ENCODE measurements at places on chromosomes 12 and 14.
A peak's percentile ranks its signal among the peaks of the same experiment; 100 is the strongest.

DNA sequence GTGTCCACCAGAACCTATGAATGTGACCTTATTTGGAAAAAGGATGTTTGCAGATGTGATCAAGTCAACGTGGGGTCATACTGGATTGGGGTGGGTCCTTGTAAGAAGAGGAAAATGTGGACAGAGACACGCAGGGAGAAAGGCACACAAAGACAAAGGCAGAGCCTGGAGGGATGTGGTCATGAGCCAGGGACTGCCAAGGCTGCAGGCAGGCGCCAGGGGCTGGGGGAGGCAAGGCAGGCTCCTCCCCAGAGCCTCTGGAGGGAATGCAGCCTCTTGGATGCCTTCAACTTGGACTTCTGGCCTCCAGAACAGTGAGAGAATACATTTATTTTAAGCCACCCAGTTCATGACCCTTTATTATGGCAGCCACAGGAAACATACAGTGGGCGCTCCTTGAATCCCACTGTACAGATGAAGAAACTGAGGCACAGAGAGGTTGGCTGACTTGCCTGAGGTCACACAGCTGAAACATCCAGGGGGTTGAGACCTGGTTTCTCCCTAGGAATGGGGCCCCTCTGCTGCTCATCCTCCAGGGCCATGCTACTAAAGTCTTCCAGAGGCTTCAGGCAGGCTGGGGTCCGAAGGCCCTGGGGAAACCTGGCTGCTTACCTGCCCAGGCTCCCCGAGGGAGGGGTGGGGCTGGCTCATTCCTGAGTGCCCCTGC, 99.7 kb downstream of the RFLNA start:
- peak; percentile 27 for DNase-seq

DNA sequence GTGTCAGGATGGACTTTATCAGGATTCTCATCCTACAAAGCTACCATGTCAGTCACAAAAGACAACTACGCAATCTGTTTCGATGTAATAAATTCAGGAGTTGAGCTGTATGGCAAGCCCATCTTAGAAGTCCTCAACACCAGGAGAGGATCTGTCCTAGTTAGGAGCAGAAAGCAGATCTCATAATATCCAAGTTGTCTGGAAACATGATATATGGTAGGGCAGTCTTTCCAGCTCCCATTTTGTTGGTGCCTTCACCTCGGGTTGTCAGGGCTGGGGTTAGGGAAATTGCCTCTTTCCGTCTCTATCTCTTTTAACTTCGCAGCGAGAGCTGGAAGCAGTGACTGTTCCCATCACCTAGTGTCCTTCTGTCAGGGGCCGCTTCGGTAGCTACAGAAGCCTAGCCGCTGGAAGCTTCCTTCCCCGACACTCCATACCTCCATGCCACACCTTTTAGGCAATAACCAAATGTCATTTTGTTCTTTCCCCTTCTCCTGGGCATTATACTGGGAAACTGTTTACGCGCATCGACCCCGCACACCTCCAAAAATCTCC, 1.4 kb downstream of the NIN start:
- DNase-seq: no peak

DNA sequence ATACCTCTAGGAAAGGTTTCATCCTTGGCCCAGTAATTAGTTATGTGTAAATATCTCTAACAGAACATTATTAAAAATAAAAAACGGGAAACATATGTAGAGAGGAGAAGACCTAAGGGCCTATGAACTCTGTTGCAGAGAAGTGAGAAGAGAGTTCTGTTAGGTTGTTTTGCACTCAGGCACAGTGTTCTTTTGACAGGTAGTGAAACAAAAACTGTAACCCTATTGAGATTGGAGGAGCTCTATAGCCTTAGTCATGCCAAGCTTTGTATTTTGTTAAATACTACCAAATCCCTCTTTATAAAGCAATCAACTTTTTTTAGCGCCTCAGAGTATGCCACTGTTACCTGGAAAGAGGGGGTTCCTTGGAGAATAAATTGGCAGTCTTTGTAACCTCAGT, 77.6 kb downstream of the CNTN1 start:
- no peak for DNase-seq

GRCh38 chr12:28057856-28058615, 85.5 kb upstream of the PTHLH start:
- DNase-seq: peak; percentile 6

- peak; percentile 2 for DNase-seq
These were observed 30.7 kb downstream of the CEP290 start for GRCh38 chr12:88111074-88111652.

DNA sequence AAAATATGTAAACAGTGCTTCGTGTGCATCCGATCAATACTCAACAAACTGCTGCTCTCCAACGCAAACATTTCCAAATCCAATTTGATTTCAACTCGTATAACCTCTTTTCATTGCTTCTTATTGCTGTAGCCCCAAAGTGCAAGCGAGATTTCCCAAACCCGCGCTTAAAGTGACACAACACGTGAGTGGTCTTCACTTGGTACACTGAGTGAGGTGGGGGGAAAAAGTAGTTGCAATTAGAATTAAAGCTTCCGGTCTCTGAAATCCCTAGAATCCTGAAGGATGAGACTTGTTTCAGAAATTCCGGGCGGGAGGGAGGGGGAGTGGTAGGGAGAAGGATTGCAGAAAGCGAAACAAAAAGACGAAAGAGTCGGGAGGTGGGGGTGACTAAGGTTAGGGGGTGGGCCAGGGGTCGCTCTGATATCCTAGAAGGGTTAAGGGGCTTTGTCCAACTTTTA, 387.5 kb downstream of the BCAT1 start:
- DNase-seq: peak; percentile 67

GRCh38 chr12:26713885-26714383, 119.1 kb downstream of the ITPR2 start:
- no peak for DNase-seq

GRCh38 chr12:89469361-89469760, 55.2 kb downstream of the GALNT4 start:
- DNase-seq: no peak

DNA sequence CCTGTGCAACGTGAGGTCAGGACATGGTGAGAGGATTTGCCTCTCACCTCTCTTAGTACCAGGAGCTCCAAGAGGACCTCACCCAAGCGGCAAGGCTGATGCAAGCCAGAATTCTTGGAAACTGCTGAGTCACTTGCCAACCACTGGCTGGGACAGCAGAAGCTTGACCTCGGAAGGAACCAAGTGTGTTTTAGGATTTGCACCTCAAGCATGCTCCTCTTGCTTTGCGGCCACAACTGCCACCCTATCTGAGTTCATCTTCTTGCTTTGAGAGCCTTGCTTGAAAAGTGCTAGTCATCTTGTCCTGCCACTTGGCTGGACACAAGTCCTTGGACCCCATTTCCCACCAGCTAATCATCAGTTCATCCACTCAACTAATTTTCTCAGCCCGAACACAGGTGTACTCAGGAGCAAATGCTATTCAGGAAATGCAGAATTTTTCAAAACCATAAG, 195.8 kb downstream of the SLC25A21 start:
- DNase-seq: no peak

DNA sequence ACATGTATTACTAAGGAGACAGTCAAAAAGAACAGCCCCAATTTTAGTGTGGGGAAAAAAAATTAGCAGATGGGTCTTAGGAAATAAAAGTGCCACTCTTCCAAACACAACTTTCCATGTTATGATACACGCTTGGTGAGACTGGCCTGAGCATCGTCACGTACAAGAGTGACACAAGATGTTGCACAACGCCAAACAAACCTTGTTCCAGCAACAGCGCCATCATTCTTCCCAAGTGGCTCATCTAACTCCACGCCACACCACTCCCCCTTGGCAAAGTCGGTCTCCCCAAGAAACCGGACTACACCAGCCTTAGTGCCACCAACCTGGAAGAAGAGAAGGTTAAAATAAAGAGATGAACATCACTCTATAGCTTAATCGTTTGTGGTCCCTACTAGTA, 58.7 kb downstream of the CLIP1 start:
- no peak for DNase-seq

DNA sequence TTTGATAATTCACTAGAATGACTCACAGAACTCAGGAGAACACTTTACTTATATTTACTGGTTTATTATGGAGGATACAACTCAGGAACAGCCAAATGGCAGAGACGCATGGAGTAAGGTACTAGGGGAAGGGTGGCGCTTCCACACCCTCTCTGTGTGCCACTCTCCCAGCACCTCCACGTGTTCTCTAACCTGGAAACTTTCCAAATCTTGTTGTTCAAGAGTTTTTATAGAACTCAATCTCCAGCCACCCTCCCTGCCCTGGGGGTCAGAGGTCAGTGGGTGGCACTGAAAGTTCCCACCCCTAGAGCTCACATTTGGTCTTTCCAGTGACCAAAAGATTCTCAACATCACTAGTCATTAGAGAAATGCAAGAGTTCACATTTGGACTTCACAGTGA, 13.2 kb downstream of the TRIM9 start:
- DNase-seq: no peak

DNA sequence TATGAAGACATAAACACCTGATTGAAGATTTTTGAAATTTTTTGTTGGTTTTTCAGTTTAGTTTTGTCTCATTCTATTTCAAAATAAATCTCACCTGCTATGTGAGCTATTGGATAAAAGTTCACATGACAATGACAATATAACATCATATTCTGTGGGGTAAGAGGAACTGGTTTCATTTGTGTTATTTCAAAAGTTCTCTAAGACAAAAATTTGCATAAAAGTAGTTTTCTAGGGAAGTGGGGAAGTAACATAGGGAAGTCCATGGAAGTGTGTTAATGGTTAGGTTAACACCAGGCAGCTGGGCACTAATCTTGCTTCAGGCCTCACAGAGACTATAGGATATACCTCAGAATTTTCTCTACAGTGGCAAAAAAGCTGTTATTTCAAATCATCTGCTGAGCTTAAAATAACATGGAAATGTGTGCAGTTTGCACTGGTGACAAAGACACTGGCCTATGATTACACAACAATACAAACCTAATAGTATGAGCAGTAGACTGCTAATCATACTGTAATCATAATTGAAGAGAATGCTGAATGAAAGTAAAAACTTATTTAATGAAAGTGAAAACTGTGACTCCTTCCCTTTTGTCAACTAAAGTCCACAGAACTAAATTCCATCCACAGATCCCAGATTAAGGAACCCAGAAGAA, 710.6 kb upstream of the TMEM132C start:
- no peak for DNase-seq

DNA sequence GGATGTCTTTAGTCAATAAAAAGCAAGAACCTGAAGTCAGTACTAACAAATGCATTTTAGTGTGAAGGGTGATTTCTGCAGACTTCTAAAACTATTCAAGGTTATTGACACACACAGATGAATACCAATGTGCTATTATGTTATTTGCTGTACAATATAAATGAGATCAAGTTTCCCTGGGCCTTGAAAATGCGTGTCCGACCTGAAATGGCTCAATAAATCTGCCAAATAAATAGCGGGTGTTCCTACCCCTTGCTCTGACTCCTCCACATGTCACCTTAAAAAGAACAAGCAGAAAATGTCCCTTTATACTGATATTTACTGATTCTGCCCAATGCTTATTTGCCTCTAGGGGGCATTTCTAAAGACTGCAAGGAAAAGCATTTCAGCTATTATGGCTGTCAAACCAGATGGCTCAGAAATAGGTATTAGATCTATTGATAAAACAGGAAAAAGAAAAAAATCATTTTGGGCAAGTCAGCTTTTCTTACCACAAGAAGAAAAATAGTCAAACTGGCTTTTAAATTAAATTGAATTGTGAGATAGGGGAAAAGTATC, 367.3 kb upstream of the KITLG start:
- DNase-seq: no peak

DNA sequence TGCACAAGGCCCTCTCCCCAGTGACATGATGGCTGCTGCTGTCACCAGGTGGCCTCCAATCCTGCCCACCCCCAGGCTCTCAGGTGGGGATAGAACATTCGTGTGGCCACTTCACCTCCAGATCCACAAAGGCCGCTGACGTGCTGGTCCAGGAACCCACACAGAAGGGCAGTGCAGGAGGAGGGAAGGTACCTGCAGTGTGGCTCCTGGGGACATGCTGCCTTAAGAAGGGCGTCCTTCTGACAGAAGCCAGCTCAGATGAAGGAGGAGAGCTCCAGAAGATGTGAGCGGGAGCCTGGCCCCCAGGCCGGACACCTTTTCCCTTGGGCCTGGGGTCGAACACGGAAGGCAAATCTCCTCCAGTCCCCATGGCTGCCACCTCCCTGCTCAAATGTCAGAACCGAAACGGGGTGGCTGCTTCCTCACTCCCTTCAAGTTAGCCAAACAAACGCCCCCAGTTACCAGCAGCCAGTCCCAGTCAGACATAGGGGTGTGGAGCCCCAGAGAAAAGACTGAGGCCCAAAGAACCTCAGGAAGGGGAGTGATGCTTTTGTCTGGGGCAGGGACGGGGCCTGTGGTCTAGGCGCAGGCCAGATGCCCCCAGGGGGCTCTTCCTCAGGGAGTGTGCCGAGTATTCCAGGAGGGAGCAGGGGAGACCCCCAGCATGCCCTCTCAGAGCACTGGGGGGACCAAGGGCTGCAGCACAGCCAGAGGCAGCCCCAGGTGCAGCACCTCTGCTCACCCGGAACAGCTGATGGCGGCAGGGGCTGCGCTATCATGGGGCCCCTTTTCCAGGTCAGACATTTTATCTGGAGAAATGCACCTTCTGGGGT, 155.9 kb downstream of the CALM1 start:
- DNase-seq: no peak

- no peak for DNase-seq
These were observed 231.5 kb downstream of the SLC15A4 start for GRCh38 chr12:128592220-128592744.

DNA sequence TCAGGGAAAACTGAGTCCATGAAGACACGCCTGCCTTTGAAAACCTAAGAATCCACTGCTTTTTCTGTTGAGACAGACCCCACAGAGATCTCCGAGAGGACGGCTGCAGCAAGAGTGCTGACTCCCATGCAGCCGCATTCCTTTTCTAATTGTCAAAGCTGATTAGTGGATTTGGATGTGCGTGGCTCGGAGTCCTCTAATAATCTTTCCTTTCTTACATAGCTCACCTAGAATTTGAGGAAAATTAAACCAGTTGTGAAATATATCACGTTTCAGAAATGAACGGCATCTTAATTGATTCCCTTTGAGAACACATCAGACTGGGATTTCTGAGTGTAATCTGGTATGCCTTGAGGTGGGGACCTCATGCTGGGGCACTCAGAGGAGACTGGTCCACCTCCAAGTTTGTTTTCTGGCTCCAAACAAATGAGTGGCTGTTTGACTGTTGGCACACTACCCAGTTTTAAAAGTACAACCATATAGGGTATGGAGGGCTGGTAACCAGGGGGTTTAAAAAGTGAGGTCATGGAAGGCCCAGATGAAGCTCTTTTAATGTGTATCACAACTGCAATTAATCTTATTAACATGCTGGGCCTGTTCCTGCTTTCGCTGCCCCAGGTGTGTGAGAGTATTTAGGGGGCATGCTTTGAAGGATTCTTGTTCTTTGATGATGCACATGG, 63.3 kb downstream of the RASSF3 start:
- peak; percentile 55 for DNase-seq

DNA sequence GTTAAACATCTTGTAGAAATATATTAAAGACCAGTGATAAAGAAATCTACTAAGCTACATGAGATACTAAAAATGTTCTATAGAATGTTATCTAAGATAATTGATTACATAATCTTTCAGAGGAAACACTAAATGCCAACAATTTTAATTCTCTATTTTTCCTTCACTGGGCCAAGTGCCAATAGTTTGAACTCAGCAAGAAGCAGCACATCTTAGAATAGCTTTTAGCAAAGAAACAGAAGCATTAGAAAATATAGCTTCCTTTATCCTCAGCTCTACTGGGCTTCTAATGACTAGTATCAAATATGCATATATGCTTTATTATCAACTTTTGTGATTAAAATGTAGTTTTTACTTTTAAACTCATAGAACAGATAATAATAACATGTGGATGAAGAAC, 461.4 kb upstream of the USP15 start:
- no peak for DNase-seq

Data from foreskin melanocyte (primary cell).